ENCODE measurements at places on chromosomes 16 and 17.
A peak's percentile ranks its signal among the peaks of the same experiment; 100 is the strongest.

GRCh38 chr17:13374203-13375143 lies 227.3 kb downstream of the HS3ST3A1 start:
- no peak for DNase-seq

DNA sequence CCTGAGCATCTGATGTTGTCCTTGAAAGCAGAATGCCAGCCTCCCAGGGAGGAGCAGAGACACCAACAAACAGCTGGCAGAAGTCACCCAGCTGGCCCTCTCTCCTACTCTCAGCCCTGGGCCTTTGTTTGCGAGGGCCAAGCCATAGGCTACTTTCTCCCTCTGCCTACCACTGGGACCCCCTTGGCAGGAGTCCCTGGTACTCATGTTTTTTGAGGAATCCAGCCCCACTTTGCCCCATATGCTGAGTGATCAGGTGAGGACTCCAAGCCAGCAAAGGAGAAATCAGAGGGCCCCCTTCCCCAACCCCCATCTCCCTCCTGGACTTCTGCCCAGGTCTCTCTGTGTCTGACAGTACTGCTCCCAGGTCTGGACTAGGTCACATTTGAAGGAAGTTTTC lies 121.9 kb downstream of the USP31 start:
- DNase-seq, result no peak

DNA sequence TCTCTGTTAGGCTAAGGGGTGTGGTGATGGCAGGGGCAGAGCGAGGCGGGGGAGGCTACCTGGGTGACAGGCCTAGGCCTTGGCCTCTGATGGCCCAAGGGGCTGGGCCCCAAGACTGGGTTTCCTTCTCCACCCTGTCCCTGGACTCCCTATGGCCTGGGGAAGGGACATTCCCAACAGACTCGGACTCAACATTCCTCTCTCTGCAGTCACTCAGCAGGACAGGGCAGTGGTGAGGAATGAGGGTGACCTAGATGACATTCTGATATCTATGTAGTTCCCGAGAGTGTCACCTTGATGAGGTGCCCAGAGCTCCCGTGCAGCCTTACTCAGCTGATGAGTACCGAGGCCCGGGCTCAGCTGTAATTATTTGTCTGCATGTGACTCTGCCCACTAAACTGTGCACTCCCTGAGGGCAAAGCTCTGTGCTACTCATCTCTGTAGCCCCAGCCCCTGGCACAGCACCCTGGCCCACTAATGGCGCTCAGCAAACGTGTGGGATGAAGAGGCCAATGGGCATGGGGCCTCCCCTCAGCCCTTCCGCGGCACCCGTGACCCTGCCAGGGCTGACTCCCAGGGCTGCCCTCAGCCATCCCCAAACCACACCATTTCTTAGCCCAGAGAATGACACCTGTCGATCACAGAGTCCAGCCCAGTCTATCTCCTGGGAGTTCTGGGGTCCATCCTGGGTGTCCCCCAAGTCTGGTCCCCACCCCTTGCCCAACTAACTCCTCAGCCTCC lies 2.2 kb downstream of the PLCD3 start:
- no peak for DNase-seq

GRCh38 chr17:3005696-3006095 lies 57.7 kb downstream of the OR1D5 start:
- no peak for DNase-seq

DNA sequence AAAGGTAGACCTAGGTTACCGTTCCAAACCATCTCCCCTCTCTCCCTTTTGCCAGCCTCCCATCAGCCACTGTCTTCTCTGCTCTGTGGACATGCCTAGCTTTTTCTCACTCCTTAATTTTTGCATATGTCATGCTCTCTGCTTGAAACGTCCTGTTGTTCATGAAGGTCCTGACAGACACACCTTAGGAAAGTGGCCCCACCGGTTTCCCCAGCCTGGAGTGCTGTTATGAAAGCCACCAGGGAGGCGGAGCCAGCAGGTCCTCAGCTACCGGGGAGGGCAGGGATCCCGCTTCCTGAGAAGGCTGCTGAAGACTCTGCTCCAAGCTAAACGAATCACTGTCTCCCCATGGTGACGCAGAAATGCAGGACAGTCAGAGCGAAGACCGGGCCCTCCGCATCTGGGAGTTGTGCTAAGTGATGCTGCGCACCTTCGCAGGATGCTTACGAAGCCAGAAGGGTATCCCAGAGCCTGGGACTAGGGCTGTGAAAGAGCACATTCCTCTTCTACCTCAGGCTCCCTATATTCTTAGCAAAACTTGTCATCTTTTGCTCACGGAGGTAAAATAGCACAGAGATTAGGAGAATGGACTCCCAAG lies 2.3 kb upstream of the SLC16A11 start:
- DNase-seq, result no peak

DNA sequence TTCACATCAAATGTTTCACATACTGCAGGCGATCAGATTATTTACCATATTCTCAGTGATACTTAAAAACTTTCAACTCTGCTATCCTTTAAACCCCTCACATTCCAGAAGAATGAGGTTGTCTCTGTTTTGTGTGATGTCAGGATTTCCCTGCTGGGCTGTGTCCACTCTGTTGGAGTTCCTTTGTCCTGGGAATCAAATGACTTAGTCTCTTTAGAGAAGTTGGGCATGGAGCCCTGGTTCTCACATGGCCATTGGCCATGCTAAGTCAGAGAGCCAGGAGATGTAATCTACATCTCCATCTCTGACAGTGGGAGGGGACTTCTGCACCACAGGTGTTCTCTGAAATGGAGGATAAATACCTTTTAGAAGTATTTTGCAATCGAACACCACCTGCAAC lies 205.1 kb upstream of the MAF start:
- no peak for DNase-seq

- no peak for DNase-seq
Observed at GRCh38 chr17:42275527-42276358, 448 bp downstream of the STAT5B start.

- no peak for DNase-seq
Observed at GRCh38 chr16:10883004-10883403, 6.0 kb downstream of the CIITA start.

- DNase-seq, result no peak
Observed at GRCh38 chr17:42456223-42457106, 2.2 kb upstream of the ATP6V0A1 start.

GRCh38 chr17:82328141-82328993 lies 5.2 kb downstream of the SECTM1 start:
- no peak for DNase-seq

GRCh38 chr17:33750943-33751701 lies 458.0 kb upstream of the ASIC2 start:
- peak; percentile 36 for DNase-seq

GRCh38 chr17:82350182-82351030 lies 8.6 kb upstream of the TEX19 start:
- DNase-seq, result no peak

DNA sequence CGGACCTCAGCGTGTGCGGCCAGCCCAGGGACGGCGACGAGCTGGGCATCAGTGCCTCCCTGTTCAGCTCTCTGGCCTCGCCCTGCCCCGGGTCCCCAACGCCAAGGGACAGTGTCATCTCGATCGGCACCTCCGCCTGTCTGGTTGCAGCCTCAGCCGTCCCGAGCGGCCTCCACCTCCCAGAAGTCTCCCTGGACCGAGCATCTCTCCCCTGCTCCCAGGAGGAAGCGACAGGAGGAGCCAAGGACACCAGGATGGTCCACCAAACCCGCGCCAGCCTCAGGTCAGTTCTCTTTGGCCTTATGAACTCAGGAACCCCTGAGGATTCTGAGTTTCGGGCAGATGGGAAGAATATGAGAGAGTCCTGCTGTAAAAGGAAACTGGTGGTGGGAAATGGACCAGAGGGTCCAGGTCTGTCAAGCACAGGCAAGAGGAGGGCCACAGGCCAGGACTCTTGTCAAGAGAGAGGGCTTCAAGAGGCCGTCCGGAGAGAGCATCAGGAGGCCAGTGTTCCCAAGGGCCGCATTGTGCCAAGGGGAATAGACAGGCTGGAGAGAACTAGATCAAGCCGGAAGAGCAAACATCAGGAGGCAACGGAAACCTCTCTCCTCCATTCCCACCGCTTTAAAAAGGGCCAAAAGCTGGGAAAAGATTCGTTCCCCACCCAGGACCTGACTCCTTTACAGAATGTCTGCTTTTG lies 825 bp downstream of the HASPIN start:
- no peak for DNase-seq

DNA sequence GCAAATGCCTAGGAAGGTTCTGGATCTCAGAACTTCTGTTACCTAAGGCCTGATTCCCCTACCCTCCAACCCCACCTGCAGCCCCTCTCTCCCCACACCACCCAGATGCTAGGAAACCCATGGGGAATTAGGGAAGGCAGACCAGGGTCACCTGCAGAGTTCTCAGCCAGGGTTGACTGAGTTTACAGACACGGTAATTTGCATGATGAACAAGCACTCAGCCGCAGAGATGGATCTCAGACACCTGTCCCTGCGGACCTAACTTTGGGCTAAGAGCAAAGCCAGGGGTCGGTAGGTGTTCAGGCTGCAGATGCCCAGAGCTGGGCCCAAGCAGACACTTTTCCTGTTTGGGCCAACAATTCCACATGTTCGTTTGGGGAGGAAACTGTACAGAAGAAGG lies 2.9 kb downstream of the ABI3 start:
- DNase-seq, result no peak

- no peak for DNase-seq
Observed at GRCh38 chr17:64107500-64108236, 22.3 kb downstream of the ERN1 start.

DNA sequence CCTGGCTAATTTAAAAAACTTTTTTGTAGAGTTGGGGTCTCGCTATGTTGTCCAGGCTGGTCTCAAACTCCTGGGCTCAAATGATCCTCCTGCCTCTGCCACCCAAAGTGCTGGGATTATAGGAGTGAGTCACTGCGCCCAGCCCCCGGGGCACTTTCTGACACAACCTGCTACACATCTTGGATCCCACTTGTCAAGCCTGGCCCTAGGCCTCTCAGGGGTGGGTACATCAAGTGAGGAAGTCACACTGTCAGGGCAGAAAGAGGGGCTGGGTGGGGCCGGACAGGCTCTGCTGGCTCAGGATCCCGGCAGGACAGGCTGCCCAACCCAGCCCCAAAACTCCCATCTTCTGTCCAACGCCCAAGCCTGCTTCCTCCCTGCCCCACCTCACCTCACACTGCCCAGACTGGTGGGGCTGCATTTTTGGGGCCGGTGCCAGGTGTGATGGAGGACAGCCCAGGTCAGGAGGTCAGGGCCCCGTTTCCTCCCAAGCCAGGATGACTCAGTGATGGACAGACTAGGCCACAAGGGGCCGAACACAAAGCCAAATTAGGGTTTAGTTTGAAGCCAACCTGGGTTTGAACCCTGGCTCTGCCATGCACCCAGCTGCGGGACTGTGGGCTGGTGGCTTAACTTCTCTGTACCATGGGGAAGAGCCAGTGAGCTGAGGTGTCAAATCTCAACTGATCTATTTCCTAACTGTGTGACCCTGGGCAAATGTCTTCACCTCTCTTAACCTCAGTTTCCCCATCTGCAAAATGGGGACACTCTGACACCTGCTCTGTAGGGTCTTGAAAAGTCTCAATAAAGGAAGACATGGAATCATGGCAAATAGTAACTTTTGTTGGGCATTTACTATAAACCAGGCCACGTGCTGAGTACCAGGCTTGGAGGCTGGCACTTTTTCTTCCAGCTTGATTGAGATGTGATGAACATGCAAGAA lies 8.9 kb upstream of the PPL start:
- DNase-seq, result no peak

DNA sequence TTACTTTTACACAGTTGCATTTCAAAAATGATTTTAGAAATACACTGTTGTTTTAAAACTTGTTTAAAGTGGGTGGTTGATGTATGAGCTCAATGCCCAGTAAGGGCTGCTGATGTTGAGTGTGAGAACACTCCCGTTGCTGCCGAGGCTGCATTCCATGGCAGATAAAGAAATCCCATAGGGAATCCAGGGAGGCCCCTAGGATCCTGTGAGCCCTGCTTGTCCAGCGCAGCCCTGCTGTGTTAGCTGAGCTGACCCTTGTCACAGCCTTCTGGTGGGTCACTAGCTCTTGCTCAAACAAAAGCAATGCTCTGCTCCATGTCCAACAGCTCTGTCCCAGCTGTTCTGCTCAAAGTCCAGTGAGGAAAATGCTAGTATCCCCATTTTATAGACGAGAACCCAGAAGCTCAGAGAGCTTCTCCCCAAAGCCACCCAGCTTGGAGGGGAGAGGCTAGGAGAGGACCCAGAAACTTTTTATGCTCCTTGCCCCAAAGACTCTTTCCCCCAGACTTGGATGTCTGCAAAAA lies 18.6 kb upstream of the COL1A1 start:
- DNase-seq, result no peak

GRCh38 chr16:28821874-28822519 lies 802 bp upstream of the ATXN2L start:
- no peak for DNase-seq

DNA sequence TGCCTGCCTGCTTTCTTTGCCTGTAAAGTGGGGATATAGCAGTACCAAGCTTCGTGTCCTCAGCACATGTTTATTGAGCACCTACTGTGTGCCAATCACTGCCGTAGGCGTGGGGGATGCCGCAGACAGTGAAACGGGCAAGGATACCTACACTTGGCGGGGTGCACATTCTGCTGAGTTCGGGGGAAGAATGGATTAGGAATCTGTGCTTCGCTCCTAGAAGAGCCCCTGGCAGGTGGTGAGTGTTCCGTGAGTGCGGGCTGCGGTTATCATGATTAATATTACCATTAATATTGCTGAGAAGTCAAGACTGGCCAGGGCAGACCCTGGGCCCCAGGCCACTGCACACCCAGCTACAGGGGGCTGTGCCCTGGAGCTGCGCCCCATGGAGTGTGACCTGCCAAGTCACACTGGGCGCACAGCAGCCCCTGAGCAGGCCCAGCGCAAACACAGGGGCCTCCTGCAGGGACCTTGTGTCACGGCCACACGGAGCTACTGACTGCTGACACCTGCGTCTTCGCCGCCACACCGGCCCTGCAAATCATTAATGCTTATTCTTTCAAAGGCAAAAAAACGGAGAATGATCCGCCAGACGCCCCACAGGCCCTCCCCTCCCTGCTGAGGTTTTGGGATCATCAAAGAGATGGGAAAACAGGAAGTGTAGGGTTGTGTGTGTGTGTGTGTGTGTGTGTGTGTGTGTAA lies 213.4 kb upstream of the GSE1 start:
- no peak for DNase-seq

GRCh38 chr17:65131946-65132345 lies 5.2 kb upstream of the RGS9 start:
- DNase-seq, result no peak

- DNase-seq, result no peak
Observed at GRCh38 chr17:3973495-3974137, 9.4 kb upstream of the ATP2A3 start.

DNA sequence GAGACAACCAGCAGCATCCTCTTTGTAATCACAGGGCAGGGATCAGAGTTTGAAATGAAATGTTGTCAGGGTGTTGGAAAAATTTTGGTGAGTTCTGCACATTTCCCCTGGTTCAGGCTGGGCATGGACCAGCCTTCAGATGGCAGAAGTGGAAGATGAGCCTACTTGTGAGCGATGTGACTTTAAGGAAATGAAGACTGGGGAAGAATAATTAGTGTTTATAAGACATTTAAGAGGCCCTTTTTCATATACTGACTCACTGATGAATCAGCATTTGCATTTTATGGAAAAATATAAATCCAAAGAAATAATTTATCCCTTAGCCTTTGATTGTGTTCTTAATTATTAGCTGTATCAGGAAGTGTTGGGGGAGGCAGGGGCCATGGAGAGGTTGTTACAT lies 20.9 kb downstream of the GPR179 start:
- no peak for DNase-seq

- DNase-seq, result no peak
Observed at GRCh38 chr16:6091021-6091420, 993.4 kb upstream of the EEF2KMT start.

- no peak for DNase-seq
Observed at GRCh38 chr16:89004209-89004831, 27.3 kb upstream of the CBFA2T3 start.
